ENCODE measurements at places on chromosomes 5 and 9.

DNA sequence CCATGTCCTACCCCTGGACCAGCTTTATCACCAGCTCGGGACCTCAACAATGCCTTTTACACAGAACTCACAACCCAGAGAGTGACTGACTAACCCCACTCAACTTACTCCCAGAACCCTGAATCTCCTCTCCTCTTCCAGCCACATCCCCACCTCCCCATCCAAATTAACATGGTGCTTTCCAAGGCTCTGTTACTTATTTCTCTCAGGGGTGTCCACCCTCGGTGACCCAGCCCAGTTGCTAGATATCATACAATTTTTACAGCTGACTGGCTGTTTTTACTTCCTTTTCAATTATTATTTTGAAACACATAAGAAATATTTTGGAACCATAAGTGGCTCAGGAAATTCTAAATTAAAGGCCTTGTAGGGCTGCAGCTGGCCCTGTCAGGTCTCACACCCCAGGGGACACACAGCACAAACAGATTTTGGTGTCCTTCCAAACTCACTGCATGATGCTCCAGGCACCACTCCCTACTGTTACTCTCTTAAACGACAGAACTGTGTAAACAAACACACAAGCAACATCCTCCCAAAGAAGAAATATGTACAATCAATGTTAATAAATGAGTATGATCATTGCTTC is 180.6 kb downstream of the ADAMTS12 start:
- DNase-seq: no peak

- DNase-seq: no peak
Measured at GRCh38 chr5:131068893-131069643, 96.0 kb downstream of the HINT1 start.

GRCh38 chr9:90044263-90044662 is 439.5 kb downstream of the GADD45G start:
- no peak for DNase-seq

GRCh38 chr9:36744678-36745077 is 172.0 kb downstream of the MELK start:
- DNase-seq: no peak

DNA sequence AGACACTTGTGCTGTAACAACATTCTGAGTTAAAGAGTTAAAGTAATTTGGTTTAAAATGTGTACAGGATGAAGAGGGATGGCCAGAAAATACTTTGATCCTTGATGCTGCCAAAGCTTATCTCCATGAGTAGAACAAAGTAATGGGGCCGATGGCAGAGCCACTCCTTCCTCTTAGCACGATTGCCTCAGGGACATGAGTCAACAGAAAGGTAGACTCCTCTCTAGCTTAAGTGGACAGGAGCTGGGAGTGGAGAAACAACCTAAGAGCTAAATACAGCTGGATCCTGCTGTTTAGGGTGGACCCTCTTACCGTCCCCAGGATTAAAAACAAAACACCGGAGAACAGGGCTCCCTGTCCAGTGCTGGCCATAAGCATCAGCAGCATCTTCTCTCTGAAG is 267.3 kb downstream of the IRX1 start:
- no peak for DNase-seq

- DNase-seq: no peak
Measured at GRCh38 chr5:172594431-172594830, 46.6 kb upstream of the NEURL1B start.

DNA sequence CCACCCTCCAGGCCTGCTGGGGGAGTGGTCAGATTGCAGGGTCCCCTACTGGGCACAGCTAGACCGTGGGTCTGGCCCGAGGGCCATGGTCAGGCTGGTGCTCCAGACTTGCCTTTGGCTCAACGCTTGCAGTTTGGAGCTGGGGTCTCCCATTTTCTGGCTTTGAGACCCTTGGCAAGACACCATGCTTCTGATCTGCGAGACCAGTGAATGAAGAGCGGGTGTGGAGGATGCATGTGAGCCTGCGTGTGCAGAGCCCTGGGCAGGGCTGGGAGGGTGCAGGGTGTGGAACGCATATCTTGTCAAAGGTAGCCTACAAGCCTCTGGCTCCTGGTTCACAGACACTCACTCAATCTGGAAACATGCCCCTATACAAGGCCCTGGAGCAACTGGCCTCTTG is 6.1 kb upstream of the MRNIP start:
- DNase-seq: no peak

DNA sequence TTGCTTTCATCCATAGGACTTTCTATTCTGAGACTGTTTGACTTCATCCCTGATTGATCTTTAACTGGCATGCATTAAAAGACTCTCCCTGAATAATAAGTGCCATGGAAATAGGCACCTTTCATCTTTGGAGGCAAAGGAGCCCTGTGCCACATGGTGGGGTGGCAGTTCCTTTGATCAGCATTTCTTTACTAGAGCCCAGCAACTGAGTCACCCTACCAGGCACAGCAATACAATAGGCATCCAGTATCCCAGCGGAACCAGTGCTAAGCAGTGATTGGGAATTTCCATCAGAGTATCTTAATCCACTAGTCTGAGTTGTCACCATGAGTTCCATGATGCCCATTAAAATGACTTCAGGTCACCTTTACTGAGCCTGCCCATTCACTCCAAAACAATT is 476.1 kb upstream of the MPDZ start:
- DNase-seq: no peak

GRCh38 chr9:122228568-122229484 is at the start of gene LHX6:
Gene LHX6, minus strand, starts transcription at chr9:122228957. Its CDS starts 217 bp downstream, at chr9:122228740.
- DNase-seq: no peak

- no peak for DNase-seq
Measured at GRCh38 chr5:154476354-154477205, 1.4 kb downstream of the HAND1 start.

DNA sequence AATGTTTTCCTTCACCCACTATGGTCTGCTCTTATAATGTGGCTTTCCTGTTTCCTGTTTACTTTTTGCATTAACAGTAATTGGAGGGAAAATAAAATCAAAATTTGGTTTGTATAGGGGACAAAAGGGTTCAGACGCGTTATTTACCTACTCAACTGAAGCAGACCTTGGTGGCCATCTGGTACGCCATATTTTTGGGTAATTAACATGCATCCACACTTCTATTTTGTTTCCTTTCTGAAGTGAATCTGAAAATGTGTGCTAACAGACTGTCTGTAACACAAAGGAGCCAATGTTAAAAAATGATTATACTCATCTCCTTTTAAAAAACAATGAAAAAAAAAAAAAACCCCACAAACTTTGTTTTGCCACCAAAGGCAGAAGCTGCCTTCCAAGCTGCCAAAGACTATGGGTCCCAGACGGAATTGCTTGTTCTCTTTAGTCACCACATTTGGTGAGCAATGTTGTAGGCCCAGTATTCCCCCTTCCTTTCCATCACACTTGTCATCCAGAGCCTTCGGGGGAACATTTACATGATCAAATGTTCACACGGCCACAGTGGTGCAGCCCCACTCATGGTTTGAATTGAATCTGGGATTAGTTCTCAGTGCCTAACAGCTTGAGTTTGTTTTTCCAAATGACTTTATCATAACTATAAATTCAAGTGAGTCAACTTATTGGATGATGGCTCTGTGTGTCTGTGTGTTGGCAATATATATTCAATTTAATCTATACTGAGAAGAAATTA is 323.7 kb upstream of the CD180 start:
- no peak for DNase-seq

- DNase-seq: no peak
Measured at GRCh38 chr5:126937771-126938170, 92.6 kb downstream of the MARCHF3 start.

GRCh38 chr5:176959051-176959450 is 47.5 kb downstream of the UIMC1 start:
- no peak for DNase-seq

- no peak for DNase-seq
Measured at GRCh38 chr9:129124506-129125069, 13.4 kb downstream of the PTPA start.

DNA sequence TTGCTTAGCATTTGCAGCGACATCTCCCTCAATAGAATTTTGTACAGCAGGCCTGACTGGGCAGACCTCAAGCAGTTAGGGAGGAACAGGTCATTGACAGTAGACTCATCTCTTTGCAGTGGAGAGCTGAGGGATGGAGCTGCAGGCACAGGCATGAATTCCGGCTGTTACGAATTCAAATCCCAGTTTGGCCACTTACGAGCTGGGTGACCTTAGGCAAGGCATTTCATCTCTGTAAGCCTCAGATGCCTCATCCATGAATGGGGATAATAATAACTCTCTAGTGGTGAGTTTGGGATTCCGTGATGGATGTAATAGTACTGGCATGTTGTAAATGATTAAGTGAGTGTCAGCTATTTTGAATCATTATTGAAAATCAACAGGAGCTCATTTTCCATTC is 195.3 kb downstream of the SEMA6A start:
- DNase-seq: no peak

GRCh38 chr5:152514827-152515397 is 109.8 kb upstream of the NMUR2 start:
- no peak for DNase-seq

DNA sequence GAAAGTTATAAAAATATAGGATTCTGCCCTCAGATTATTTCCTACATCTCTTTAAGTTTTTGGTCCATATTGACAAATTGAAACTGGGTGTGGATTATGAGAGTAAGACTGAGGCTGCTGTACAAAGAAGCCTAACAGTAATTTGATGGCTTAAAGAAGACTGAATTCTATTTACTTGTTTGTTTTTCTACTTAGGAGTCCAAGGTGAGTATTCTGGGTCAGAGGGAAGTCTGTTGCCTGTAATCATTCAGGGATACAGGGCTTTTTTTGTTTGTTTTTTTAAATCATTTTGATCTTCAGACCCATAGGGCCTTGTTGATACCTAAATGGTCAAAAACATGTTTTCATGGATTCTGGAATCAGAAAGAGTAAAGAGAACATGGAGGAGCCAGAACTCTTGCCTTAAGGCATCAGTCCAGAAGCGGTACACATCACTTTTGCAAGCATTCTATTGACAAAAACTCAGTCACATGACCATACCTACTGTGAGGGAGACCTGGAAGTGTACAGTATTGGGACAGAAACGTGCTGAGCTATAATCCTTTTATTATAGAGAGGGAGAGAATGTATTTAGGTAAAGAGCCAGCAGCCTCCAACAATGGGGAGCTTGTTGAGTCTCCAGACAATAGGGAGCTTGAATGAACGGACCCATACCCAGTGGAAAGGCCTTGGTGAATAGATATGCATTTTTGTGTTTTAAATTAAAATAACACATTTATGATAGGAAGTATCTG is 102.7 kb downstream of the LRRC70 start:
- no peak for DNase-seq

GRCh38 chr5:133506181-133506580 is 106.2 kb downstream of the FSTL4 start:
- no peak for DNase-seq

- DNase-seq: no peak
Measured at GRCh38 chr9:89576404-89576839, 28.4 kb upstream of the GADD45G start.

DNA sequence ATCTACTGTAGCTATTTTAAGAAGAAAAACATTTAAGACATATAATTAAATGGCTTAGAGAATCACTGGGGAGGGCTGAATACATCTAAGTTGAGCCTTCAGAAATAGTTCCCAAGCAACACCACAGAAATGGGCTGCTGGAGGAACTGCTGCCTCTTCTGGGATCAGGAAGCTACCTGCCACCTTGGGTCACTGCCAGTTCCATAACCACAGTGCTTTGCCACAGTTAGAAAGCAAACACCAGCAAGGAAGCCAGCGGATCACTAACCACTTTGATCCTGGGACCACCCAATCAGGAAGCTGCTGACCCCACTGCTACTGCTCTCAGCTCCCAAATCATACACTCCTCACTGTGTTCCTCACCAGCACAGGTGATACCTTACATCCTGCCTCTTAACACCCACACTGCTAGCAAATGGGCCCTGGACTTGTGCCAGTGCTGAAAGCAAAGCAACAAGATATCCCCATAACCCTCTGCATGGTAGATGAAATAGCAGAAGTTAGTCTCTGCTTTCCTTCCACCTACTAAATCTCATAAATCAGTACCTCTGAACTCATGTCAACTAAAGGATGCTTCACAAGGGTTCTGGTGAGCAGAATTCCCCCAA is 346.9 kb downstream of the DEPDC1B start:
- no peak for DNase-seq

GRCh38 chr5:133232435-133232834 is 180.6 kb downstream of the HSPA4 start:
- no peak for DNase-seq

DNA sequence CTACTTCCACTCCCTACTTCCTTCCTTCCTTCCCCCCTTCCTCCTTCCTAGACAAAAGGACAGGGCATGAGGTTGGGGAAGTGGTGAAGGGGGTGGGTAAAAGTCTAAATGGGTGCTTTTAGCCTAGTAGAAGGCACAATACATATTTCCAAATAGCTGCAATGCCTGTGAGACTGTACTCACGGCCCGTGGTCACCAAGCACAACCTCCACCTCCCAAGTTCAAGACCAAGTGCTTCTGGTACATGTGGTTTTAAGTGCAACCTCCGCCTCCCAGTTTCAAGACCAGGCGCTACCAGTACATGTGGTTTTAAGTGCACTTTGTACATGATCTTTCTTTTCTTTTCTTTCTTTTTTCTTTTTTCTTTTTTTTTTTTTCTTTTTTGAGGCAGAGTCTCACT is 14.5 kb upstream of the NTNG2 start:
- DNase-seq: no peak

GRCh38 chr9:88580961-88581360 is 46.0 kb downstream of the NXNL2 start:
- DNase-seq: no peak

- DNase-seq: no peak
Measured at GRCh38 chr5:108461628-108462367, 79.9 kb upstream of the FBXL17 start.

DNA sequence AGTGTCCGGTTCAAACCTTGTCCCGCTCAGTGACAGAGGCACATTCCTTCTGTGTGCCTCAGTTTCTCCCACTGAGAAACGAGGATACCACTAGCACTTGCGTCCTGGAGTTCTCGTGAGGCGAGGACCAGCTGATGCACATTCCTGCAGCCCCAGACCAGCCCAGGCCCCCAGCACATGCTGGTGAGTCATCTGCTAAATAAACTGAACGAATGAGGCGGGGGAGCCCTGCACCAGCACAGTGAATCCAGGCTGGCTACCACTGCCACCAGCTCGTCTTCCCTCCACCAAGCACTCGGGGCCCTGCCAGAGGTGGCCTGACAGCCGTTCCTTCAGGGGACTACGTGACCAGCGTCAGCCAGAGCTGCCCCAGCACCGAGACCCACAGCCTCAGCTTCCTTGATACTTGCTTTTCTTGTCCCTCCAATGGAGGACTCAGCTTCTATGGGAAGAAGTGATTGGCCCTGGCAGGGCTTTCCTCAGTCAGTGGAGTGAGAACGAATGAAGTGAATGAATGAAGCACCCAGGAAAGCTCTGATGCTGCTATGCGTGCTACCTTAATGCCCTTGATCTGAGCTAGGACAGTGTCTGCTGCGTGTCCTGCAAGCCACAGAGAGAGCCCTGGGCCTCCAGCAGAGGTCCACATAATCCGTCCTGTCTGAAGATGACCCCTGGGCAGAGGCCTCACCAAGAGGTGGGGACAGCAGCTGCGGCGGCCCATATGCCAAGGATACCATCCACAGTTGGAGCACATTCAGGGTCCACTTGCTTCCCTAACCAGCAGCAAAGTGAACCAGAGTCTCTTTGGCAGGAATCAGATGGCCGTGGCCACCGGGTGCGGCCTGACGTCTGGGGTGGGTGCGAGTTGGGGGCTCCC is 13.5 kb upstream of the BARX1 start:
- no peak for DNase-seq

Measured in T-helper 2 cell (primary cell).